ENCODE measurements at places on chromosomes 11 and 22.

- DNase-seq = no peak
Measured at GRCh38 chr22:47206164-47206563, 443.7 kb downstream of the TBC1D22A start.

DNA sequence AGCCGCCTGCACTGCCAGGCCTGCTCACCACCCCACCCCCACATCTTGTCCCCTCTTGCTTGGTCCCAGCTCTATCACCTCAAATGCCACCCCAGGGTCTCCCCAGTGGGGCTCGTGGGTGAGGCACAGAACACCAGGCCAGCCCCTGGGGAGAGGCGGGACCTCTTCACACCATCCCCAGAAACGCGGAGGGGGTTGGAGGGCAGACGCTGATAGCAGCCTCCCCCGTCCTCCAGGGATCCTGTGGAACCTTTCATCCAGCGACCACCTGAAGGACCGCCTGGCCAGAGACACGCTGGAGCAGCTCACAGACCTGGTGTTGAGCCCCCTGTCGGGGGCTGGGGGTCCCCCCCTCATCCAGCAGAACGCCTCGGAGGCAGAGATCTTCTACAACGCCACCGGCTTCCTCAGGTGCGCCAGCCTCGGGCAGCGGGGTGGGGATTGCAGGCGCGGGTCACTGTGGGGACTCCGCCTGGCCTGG, 5.8 kb downstream of the PKP3 start:
- no peak for DNase-seq

GRCh38 chr22:45945621-45946106, 31.3 kb downstream of the WNT7B start:
- no peak for DNase-seq

GRCh38 chr11:80182901-80183300, 742.1 kb upstream of the TENM4 start:
- no peak for DNase-seq

- no peak for DNase-seq
Measured at GRCh38 chr22:35328472-35328885, 28.8 kb downstream of the TOM1 start.

GRCh38 chr11:66570079-66570849, 1.9 kb upstream of the CTSF start:
- DNase-seq = no peak

- no peak for DNase-seq
Measured at GRCh38 chr22:29254286-29254660, 13.5 kb downstream of the RHBDD3 start.

- DNase-seq = no peak
Measured at GRCh38 chr22:33492210-33492651, 428.0 kb downstream of the LARGE1 start.

DNA sequence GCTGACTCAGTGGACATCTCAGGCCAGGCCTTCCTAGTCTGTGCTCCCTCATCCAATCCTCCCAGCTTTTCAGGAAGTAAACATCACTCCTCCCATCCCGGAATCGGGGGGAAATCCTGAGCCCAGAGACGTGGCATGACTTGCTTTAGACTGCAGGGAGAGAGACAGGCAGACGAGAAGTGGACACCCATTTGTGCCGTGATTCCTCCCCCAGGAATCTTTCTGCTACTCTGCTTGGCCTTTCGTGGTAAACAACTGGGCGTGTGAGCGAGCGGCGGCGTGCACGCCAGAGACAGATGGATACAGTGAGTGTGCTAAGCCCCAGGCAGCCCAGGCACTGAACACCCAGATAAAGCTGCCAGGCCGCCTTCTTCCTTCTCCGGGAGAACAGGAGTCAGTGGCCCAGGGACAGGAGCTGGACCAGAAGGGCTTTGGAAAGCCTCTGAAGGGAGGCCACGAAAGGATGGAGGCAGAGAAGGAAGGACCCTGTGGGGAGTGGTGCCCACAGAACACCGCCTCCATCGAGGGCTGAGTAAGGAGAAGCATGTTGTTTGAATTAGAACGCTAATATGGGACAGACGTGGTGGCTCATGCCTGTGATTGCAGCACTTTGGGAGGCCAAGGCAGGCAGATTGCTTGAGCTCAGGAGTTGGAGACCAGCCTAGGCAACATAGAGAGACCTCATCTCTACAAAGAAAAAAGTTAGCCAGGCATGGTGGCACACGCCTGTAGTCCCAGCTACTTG, 53.0 kb upstream of the PRR5 start:
- DNase-seq = peak; percentile 5

Data from RWPE1 (cell line).